Cerebellar nuclear complex (tissue), 1 donor: ENCODE measurements at places on chromosomes 5 and 9.

GRCh38 chr5:78103232-78103918 is 191.1 kb downstream of the AP3B1 start:
- DNase-seq = no peak

GRCh38 chr5:14355391-14355790 is 212.2 kb downstream of the TRIO start:
- DNase-seq = no peak

DNA sequence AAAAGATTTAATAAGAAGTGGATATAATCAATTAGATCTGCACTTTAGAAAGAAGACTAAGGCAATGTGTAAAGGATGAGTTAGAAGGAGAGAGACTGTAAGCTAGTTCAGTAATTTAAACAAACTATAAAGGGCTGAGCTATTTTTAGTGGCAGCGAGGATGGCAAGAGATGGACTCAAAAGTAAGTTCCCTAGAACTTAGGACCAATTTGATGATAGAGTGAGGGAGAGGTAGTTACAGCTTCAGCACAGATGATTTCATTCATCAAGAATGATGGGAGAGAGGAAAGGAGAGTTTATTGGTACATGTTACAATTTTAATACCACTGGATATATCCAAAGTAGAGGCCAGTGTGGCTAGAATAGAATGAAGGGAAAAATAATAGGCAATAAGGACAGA is 19.1 kb downstream of the NADK2 start:
- DNase-seq = no peak

- DNase-seq = no peak
Measured at GRCh38 chr5:135944967-135945560, 9.7 kb downstream of the LECT2 start.

GRCh38 chr5:9761706-9762105 is 131.6 kb upstream of the TAS2R1 start:
- no peak for DNase-seq

- no peak for DNase-seq
Measured at GRCh38 chr5:88419931-88420330, 151.3 kb upstream of the TMEM161B start.

DNA sequence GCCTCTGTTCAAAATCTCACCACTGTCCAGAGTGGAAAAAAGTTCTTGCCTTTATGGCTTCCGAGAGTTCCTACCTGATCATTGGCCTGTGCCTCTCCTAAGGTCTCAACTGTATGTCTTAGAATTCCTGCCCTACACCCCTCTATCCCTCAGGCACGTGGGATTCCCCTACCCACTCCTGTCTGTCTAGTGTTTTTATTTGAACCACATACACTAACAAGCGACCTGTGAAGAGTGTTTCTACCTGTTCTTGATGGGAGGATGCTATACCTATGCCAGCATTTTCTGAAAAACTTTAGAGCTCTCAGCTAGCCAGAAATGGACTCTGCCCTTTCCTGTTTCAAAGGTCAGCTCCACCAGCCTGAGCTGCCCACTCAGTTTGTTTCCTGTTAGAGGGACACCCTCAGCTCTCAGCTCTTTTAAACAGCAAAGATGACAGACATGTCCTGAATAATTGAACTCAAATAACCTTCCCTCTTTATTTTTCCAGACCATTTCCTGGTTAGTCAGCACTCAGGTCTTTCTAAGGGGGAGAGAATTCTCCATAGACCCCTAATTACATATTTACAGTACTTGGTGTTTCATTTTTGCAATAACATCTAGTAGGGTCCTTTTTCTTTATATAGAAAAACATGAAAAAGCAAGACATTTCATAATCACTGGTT is 214.8 kb downstream of the AOPEP start:
- no peak for DNase-seq
